ENCODE measurements at places on chromosomes 5 and 9. TPM values are rescaled to one million over a fixed set of nuclear protein-coding genes. Genes with fewer than 3 reads are reported as not detected.
A peak's percentile ranks its signal among the peaks of the same experiment; 100 is the strongest.

- DNase-seq, result no peak
These were observed 15.0 kb upstream of the ORM1 start for GRCh38 chr9:114307899-114308267.

The LOX gene
- 29.6 TPM for total RNA-seq

The CEP78 gene
- total RNA-seq, result 8.7 TPM

- DNase-seq, result no peak
These were observed 30.8 kb upstream of the ABCA1 start for GRCh38 chr9:104958751-104959150.

DNA sequence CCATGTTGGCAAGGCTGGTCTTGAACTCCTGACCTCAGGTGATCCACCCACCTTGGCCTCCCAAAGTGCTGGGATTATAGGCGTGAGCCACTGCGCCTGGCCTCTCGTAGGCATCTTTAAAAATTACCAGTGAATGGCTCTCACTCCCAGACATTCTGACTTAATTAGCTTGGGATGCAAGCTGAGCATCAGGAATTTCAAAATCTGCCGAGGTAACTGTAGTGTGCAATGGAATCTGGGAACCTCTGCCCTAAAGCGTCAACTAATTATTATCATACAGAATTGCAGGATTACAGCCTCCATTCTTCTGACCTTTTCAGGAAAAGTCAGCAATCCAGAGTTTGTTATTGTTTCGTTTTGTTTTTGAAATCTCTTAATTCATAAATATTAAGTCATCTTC lies 213.4 kb upstream of the DMAC1 start:
- DNase-seq, result no peak

DNA sequence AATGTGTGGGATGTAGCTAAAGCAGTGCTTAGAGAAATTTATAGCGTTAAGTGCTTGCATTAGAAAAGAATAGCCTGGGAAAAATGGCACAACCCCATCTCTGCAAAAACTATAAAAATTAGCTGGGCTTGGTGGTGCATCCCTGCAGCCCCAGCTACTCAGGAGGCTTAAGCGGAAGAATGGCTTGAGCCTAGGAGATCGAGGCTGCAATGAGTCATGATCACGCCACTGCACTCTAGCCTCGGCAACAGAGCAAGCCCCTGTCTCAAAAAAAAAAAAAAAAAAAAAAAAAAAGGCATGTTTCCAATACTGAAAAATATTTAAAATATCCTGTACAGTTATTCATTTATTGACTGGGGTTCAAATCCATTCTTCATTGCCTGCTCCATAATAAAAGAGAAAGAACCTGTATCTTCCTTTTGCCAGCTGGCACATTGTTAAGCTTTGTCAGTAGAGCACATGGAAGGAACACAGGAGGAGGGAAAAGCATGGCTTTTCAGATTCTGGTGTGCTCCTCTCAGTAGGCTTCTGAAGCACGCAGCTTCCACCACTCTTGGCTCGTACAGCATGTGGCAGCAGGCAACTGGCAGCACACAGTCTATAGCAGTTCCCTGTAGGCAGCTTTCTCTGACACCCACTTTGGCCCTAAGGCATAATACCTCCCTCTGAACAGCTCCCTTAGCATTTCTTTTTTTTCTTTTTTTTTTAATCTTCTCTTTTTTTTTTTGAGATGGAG lies 73.5 kb downstream of the TRIM36 start:
- DNase-seq, result no peak

DNA sequence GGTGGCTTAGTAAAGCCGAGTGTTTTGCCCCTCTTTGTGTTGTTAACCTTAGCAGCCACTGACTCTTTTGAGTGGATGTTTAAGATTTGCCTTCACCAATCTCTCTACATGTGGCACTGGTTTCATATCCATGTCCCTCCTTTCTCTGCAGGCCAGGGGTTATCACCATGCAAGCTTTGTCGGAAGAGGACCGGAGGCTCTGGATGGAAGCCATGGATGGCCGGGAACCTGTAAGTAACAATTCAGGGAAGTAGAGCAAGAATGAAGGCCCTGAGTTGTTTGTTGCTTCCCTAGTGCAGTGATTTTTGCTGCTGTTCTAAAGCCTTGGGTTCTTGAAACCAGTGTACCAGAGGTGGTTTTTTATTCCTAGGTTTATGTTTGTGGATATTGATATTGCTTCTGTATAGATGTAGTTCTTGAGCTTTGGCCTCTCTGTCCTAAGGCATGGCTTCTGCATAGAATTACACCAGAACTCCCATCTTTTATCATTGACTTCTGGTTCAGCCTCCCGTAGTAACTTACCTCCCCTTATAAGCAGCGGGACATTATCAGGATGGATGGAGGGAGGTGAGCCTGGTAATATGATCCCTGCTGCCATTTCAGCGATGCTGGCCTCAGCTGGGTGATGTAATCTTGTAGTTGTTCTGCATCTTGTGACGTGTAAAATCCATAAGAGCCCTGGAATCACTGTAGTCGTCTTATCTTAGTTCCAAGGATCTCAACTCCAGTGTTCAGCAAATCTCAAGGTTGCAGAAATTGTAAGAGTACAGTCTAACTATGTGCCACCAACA lies 161.9 kb downstream of the ARHGAP26 start:
- DNase-seq, result peak; percentile 35

DNA sequence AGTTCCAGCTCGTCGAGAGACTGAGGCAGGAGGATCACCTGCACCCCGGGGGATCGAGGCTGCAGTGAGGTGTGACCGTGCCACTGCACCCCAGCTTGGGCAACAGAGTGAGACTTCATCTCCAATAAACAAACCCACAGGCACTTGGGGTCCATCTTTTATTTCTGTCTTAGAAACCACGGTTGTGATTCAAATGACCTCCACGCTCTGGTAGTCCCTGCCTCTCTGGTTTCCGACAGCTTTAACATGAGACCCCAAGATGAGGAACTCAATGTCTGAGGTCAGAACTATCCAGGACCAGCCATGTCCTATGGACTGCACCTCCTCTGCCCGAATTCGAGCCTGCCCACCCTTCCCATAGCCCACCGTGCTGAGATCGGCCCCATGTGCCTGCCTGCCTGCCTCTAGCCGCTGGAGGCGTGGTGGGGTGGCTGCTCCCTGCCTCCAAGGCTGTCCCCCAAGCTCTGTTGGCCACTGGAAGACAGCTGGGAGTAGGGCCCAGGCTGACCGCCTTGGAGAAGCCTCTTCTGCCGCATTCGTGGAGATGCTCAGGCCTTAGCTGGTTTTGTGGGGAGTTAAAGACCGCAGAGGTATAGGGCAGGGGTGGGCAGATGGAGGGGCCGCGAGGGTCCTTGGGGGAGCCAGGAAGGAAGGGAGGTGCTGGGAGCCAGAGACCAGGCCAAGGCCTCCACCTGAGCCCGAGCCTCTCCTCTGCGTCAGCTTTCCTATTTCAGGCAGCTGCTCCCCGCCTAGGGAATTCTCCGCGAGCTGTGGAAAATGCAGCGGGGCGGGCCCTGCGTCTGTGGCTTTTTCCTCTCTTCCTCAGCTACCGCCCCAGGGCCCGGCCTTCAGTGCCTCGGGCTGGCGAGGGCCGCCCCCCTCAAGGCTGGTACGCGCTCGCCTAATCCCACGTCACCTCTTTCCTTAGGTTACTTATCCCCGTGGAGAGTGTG lies 6.9 kb upstream of the WDR5 start:
- peak; percentile 22 for DNase-seq

The CAVIN4 gene
- total RNA-seq, result 2.0 TPM

GRCh38 chr5:176927562-176927961 lies 28.4 kb upstream of the HK3 start:
- no peak for DNase-seq

The NKD2 gene
- total RNA-seq, result 0.22 TPM

DNA sequence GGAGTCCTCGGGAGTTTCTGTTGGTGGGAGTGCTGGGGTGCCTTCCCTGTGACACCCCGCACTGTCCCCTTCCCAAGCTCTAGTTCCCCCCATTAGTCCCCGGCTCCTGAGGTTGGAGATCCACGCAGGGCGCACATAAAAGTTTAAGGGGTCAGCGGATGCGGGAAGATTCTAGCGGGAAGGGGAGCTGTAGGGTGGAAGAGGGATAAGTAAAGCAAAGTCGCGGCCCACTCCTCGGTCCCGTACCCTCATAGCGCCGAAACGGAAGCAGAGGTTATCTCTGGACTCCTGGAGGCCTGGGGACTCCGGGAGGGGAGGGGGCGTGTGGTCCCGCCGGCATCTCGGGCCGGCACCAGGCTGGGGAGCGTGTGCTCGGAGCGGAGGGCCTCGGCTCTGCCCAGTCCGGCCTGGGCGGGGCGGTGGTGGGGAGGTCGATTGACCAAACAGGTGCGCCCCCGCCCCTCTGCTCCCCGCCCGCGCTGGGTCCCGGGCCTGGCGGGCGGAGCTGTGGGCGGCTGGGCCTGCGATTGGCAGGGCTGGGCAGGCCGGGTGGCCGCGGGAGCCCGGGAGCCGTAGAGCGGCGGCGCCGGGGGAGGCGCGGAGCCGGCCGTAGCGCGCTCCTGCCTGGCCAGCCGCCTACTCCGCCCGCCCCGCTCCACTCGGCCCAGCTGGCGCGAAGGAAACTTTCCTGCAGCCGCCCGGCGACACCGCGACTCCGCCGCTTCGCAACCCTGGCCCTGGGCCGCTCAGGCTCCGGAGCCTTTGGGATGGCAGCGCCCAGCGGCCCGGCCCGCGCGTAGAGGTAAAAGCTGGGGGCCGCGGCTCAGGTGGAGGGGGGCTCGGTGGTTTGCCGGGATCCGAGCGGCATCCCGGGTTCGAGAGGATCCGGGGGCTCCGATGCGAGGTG lies 52.2 kb upstream of the DAB2IP start:
- DNase-seq, result peak; percentile 41

The PTGS1 gene
- 1.4 TPM for total RNA-seq

GRCh38 chr9:71179183-71179582 lies 57.8 kb upstream of the TRPM3 start:
- no peak for DNase-seq

The SLC34A3 gene
- total RNA-seq, result not detected

DNA sequence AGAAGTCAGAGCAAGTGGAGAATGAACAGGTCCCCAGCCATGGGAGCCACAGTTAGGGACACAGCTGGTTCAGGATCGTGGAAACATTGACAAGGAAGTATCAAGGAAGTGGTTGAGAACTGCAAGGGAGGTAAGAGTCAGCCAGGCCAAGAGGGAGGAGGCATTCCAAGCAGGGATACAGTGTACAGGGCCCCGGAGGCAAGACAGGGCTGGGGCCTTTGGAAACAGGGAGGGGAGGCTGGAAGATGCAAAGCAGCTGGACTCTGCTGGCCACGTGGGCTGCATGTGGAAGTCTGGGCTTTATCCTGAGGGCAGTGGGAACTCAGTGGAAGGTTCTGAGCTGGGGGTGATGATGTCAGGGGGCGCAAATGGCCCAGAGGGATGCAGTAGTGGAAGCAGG lies 14.2 kb downstream of the CCDC180 start:
- no peak for DNase-seq

The NELFB gene
- total RNA-seq, result 43.7 TPM

DNA sequence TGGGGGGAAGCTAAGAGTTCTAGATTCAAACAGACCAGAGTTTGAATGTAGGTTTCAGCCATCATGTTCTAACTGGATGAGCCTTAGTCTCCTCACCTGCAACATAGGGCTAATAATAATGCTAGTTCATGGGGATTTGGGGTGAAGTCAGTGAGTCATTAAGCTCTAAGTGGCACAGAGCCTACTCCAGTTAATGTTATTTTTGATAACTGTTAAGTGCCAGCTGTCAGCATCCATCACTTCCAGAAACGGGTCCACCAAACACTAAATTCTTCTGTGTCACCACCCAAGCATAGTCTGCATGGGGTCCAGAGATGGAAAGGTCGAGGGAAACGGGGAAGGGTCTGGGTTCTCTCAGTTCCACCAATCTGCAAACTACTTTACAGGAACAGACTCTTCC lies 1.8 kb upstream of the TSC1 start:
- no peak for DNase-seq

DNA sequence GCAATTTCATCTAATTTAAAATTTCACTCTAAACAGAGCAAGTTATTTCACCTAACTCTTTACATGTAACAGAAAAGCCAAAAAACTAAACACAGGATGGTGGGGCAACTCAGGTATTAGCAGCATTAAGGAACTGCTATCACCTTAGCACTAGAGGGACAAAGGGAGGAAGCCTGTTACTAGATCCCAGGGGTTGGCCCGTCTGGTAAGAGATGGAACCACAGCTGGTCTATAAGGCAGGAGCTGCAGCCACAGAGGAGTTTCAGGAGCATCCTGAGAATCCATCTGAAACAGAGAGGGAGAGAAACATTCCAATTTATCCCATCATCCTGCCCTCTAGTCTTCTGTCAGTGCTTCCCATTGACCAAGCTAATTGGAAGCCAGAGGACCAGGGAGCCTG lies 300.3 kb downstream of the MRPS30 start:
- no peak for DNase-seq

DNA sequence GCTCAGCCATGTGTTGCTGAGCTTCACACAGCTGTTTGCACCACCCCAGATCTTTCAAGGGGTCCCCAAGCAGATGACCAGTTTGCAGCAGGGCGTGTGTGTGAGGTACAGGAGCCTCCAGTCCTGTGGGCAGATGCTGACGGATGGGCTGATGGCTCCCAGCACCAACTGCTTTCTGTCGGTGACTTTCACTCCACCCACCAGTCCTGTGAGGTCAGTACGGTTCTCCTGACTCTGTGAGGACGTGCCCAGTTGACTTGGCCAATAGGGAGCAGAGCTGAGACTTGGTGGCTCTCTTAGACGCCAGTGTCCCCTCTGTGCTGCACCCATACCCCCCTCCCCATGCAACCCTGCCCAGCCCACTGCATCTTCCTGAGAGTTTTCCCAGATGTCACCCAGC lies 19.7 kb downstream of the COL5A1 start:
- no peak for DNase-seq

DNA sequence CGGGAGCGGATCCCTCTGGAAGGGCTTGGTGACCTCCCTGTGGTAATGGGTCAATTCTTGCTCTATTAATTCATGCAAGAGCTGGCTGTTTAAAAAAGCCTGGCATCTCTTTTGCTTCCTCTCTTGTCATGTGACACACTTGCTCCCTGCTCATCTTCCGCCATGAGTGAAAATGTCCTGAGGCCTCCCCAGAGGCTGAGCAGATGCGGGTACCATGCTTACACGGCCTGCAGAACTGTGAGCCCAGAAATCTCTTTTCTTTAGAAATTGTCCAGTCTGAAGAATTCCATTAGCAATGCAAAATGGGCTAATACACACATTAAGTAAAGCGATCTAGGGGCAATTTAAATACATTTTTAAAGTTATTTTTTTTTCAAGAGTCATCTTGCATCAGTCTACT lies 48.7 kb upstream of the CDK20 start:
- no peak for DNase-seq

DNA sequence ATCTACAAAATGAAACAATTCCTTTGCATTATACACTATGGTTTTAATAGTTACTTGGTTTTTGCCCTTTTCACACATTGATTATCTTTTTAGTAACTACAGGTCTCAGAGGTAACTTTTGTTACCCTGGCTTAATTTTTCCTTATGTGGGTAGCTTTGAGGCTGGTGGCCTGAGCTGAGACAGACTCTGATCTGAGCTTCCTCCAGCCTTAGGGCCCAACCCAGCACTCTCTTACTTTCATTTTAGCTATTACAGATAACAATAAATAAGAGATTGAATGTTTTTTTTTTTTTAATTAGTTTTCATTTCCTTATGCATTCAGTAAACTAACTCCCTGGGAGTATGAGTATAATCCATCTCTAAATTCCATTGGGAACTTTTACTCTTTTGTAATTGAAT lies 15.1 kb upstream of the OXCT1 start:
- no peak for DNase-seq

The MELK gene
- total RNA-seq, result 12.9 TPM

Measured in lung microvascular endothelial cell (primary cell).